ENCODE measurements at places on chromosomes 12 and 14. TPM values are rescaled to one million over a fixed set of nuclear protein-coding genes. Genes with fewer than 3 reads are reported as not detected.

TMEM119 gene
- total RNA-seq: not detected

KRT71 gene
- total RNA-seq: not detected

RPS6KL1 gene
- 10.8 TPM for total RNA-seq

CLEC14A gene
- total RNA-seq: not detected

GRCh38 chr12:108611884-108612415 lies 14.1 kb upstream of the TMEM119 start:
- peak; percentile 28 for DNase-seq

DNA sequence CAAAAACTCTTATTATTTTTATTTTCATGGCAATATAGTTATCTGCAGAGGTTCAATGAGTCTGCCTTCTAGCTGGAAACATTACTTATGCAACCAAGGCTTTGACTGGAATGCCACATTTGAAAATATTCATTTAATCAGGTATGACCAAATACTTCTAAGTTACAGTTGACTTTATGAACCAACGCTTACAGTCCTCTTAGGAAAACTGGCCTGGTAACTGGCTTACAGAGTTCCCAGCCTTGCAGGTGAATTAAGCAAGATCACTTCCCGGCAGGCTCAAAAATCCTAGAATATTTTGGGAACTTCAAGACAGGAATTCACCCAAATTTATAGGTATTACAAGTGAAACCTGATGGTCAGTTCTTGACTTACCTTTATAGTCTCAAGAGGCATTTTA lies 12.3 kb downstream of the LRP6 start:
- DNase-seq: no peak

DNA sequence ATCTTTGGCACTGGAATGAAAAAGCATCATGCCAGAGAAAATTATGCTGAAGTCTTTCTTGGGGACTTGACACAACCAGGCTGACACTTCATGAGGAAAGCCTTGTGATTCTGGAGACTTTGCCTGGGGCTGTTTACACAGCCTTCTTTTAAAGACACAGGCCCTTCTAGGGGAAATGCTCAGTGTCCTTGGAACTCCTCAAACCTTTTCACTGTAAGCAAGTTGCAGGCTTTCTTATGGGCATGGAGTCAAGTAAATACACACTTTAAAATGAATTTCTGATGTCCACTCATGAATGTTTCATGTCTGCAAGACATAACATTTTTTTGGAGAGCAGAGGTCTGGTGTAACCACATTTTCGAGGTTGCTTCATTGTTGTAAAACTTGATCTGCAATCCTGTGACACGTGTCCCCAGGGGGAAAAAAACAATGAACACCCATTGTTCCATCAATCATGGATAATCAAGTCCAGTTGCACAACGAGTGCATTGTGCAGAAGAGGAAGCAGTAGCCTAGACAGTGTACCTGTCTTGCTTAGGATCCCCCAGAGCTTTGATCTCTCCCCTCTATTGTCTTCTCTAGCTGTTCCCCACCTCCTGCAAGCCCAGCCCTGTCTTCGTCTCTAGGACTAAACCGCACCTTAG lies 155.1 kb upstream of the PRICKLE1 start:
- DNase-seq: no peak

DNA sequence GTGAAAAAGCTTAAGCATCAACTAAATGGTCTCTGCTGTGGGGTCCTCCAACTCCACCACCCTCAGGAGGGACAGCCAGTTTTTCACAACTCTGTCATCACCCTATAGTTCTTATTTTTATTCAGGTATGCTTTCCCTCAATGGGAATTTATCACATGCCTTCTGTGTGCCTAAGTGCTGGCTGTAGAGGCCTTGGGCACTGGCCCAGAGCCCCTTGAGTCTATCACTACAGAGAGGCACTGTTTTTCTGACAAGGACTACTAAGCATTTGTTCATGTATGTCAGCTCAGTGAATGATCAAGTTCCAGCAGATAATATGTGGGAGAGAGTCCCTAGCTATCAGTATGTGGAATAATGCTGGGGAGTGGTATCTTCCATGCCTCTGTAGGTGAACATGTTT lies 463.9 kb downstream of the NPAS3 start:
- DNase-seq: no peak

DNA sequence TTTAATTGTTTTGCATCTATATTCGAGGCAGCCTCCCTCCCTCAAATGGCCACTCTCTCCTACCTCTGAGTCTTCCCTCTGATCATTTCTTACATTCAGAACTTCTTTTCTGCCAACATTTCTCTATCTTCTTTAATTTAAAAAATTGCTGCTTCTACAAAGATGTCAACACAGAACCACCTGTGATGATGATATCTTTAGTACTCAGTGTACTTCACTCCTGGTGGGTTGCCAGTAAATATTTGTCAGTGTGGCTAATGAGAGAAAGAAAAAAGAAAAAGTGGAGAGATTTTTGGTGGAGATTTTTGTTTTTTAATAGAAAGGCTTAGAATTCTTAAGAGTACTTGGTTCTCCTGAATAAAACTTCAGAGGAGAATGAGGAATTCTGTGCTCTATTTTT lies 8.1 kb downstream of the RIC8B start:
- DNase-seq: no peak

DNA sequence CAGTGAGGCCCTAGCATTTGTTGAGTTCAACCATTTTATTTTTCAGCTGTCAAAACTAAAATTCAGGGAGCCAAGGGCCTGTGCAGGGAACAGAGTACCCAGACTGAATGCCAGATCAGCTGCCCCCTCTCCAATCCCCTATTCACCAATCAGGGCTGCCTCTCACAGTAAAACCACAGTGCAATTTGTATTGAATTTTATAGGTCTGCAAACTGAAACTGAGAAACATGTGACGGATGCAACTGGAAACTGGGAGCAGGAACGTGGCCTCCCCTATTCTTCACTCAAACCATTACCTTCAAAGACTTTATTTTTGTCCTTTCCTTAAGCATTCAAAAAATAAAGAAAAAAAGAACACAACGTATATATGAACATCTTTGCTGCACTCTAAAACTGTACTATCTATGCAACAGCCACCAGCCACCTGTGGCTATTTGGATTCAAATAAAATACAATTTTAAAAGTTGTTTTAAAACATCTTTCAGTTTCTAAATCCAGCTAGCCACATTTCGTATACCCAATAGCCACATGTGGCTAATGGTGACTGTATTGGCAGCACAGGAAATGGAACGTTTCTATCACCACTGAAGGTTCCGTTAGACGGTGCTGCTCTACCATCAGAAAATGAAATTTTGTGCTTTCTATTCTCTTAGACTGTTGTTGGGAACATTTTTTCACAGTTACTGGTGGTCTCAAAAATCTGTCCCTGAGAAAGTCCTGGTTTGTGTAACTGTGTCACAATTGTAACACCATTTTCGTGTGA lies 371.3 kb upstream of the FAR2 start:
- DNase-seq: no peak

DNA sequence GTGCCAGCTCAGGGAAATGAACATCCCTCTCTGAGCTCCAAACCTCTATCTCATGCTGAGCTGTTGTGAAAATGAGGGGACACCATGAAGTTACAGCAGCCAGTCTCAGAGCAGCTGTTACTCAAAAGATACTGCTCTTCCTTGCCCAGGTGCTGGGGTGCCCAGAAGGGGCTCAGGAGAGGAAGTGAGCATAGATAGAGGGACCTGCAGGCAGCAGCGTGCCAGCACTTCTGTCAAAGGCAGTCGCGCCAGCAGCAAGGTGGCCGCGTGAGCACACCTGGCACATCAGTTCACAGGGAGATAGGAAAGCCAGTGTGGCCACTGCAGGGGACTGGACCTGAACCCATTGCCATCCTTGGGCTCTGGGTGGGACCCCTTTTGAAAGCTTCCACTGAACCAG lies 27.8 kb downstream of the C14orf132 start:
- no peak for DNase-seq

DNA sequence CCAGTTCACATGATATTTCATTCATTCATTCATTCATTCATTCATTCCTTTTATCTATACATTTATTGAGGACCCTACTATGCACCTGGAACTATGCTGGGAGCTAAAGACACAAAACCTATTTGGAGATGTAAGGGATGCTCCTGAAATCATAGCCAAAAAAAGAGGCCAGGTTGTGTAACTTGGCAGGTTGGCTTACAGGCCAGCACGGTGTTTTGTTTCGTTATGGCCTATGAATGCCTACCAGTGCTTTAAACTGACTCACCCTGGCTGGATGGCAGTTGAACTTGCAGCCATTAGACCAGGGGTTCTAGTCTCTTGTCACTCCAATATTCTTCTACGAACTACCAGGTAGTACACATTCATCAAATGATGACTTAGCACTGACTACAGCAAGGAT lies 15.7 kb downstream of the MAP3K9 start:
- no peak for DNase-seq

DNA sequence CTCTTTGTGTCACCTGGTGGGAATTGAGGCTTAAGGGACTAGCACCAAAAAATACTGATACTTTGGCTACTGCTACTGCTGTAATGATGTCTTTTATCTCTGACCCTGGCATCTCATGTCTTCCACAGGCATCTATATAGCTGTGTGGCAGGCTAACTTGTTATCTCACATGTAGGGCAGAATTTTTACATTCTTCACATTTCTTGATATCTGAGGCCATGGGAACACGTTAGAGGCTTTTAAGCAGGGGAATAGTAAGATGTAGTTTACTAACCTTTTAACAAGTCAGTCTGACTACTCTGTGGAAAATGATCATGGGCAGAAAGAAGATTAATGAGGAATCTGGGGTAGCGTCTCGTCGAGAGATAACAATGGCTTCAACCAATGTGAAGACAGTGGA lies 498.4 kb downstream of the PCNX1 start:
- DNase-seq: no peak

- DNase-seq: no peak
Observed at GRCh38 chr14:51650716-51651387, 858 bp upstream of the FRMD6 start.

Data from activated T-helper 2 cell treated with anti-CD3 and anti-CD28 coated beads, Interferon-gamma antibody, Interleukin-2, Interleukin-4, amounts not matched to agents 10 μg/mL and 5 μg/mL and 100 μg/mL, durations not matched to agents 14 hours and 24 hours and 36 hours (primary cell).